ENCODE measurements at places on chromosomes 7 and 10. TPM values are rescaled to one million over a fixed set of nuclear protein-coding genes. Genes with fewer than 3 reads are reported as not detected.

The HPSE2 gene
- not detected for total RNA-seq

The NFE2L3 gene
- total RNA-seq = 11.4 TPM

The TMEM229A gene
- not detected for total RNA-seq

The EGR2 gene
- total RNA-seq = not detected

The AKR1C8 gene
- total RNA-seq = not detected

The UPK3B gene
- total RNA-seq = 11.6 TPM

The TMEM106B gene
- total RNA-seq = 102 TPM

The AFAP1L2 gene
- 12.9 TPM for total RNA-seq

The SPDYE9 gene
- total RNA-seq = not detected

The NCF1 gene
- total RNA-seq = 8.1 TPM

The PRPS1L1 gene
- not detected for total RNA-seq

DNA sequence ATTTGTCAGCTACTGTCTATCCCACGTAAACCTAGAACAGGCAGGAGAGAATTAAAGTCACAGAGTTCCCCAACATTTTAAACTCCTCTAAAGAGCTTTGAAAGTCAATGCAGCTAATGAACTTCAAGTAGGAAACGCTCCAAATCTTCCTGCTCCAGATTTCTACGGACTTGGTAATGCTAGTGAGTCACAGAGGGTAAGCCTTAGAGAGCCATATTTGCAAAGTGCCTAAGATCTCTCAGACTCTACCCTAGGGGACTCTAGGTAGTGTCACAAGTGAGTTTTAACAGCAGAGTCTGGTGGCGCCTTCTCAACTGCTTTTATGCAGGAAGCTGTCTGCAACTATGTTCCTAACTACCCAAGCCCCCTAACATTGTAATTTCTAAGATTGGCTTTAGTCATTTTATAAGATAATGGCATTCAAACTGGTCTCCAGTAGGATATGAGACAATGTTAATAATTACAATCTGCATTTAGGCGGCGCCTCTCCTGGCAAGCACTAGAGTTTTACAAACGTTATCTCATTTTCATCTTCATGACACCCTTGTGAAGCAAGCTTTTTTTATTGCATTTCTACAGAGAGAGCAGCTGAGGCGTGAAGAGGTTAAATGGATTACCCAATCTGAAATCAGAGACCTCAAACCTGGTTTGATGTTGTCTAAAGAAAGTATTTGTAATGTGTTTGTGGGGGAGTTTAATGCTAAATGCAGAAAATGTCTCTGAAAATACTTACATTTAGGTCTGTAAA, 22.0 kb upstream of the FZD1 start:
- DNase-seq = no peak

- no peak for DNase-seq
Measured at GRCh38 chr7:46133072-46133471, 212.0 kb upstream of the IGFBP3 start.

- DNase-seq = no peak
Measured at GRCh38 chr7:69422574-69422985, 175.7 kb upstream of the AUTS2 start.

- DNase-seq = peak; percentile 13
Measured at GRCh38 chr10:131748831-131749766, 151.7 kb upstream of the PPP2R2D start.

DNA sequence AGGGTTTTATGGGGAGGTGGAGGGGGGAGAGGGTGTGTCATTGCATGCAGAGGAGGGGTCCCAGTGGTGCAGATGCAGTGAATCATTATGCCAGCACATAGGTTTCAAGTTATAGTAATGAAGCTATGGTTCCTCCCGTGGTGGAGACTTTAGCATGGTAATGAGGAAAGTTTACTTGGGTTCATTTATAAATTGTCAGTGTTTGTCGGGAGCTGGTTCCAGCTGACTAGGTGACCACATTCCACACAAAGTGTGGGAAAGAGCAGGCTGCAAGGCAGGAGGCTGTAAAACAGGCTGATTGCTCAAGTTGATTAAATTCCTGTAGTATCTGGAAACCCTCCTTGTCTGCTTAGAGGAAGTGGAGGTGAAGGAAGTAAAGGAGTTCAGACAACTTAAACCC, 78.9 kb downstream of the SRI start:
- peak; percentile 25 for DNase-seq

- no peak for DNase-seq
Measured at GRCh38 chr10:119378737-119379067, 163.8 kb downstream of the RGS10 start.

- no peak for DNase-seq
Measured at GRCh38 chr10:123666318-123667236, at the start of gene GPR26. Gene GPR26, plus strand, starts transcription at chr10:123666355. Its CDS starts 53 bp downstream, at chr10:123666408.

- DNase-seq = no peak
Measured at GRCh38 chr7:40584667-40585433, 450.0 kb downstream of the SUGCT start.

DNA sequence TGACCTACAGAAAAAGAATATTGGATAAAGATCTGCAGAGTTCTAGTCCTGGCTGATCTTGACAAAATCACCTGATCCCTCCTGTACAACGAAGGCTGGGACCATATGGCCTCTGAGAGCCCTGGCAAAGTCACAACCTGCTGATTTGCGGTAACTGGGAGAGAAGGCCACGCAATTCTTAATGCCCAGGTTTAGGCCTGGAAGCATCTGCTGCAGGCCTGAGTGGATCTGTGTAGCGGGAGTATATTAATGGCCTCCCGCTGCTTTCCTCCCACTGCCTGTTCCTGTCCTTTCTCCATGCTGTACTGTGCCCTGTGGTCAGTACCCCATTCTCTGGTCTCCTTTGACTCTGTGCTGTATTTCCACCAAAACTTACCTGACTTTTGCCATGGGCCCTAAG, 24.2 kb downstream of the AKR1B1 start:
- DNase-seq = no peak

DNA sequence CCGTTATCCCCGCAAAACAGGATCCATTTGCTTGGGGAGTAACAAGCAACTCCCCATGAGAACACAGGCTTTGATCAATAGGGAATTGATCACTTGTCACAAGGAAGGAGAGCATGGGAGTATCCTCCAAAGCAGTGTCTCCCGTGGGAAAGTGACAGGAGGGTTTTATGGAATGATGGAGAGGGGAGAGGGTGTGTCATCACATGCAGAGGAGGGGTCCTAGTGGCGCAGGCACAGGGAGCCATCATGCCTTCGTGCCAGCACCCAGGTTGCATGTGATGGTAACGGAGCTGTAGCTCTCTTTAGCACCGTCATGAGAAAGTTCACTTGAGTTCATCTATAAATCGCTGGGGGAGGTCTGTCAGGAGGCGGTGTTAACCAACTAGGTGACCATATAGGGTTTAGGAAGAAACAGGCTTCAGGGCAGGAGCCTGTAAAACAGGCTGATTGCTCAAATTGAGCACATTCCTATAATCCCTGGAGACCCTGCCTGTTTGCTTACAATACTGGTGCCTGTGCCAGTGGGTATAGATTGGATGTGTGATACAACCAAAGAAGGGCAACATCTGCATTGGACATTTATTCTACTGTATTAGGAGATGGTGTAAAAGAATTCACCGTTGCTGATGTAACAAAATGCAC, 428.5 kb downstream of the GALNT17 start:
- DNase-seq = no peak

DNA sequence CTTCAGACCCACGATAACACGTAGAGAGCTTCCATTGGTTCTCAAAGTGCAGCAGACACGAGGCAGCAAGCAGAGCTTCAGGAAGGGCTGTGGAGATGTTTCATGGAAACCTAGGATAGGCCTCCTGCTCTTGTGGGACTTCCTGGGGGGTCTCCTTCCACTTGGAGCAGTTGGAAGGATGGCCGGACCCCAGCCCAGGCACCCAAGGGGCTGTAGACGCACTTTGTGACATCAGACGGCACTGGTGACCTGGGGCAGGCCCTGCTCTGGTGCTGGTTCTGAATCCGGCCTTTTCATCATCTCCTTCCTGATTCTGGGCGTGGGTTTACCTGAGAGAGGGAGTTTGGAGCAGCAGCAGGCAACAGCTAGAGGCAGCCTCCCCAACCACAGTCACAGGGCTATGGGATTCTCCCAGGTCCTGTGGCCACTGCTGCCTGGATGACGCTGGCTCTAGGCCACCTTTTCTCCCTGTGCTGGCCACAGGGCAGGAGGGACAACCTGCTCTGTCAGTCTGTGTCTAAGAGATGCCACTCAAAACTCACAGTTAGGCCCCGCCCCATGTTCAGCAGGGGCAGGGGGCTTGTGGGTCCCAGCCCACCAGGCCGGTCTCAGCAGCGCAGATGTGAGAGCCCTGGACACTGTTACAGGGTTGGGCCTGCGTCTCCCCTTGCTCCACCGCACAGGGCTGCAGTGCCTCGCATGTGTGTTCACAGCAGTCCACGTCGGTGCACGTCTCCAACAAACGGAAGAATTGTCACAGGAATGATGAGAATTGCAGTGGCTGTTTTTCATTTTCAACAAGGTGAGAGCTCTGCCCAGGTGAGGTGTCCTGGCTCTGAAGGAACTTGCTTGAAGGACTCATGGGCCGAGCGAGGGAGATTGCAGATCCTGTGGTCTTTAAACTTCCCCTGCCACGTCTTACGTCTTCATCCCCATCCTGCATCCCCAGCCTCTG, 569.3 kb downstream of the TCERG1L start:
- DNase-seq = no peak

DNA sequence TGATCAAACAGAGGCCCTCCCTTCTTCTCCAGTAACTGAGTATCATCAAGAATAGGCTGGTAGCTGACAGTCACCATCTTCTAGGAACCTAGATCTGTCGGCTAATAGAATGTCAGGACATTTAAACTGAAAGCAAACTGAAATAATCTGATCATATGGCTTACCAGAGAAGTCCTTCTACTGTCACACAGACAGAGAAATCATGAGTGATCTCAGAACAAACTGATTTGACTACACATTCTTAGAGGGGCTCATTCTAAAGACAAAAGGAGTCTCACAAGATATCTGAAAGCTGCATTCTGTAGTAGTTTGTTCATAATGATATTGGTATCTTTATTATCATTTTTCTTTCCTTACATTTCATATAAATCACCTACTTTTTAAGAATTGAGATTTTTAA, 130.9 kb upstream of the ADCY1 start:
- DNase-seq = no peak

DNA sequence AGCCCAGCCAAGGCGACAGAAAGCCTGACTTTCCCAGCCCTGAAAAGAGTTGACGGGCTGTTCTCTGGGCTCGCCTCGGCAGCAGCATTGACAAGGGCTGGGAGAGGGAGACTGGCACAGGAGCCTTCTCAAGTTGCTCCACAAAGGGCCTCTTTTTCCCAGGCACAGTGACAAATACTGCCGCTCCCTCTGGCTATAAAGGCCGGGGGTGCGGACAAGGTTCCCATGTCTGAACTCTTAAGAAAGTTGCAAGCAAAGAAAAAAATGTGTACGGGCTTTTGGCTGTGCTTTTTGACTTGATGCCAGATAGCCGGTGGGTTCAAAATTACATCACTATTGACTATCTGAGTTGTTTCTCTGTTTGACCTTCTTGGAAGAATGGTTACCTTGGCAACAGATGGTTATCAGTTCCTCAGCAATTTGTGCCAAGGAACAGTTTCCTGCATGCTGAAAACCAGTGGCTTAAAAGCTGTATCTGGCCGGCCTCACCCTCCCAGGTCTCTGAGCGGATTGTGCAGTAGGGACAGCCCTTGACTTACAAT, 115.9 kb upstream of the EEPD1 start:
- DNase-seq = peak; percentile 37

GRCh38 chr10:46240684-46241565, 45.9 kb upstream of the ANTXRL start:
- no peak for DNase-seq

GRCh38 chr7:41627645-41628298, 75.1 kb downstream of the INHBA start:
- DNase-seq = no peak

DNA sequence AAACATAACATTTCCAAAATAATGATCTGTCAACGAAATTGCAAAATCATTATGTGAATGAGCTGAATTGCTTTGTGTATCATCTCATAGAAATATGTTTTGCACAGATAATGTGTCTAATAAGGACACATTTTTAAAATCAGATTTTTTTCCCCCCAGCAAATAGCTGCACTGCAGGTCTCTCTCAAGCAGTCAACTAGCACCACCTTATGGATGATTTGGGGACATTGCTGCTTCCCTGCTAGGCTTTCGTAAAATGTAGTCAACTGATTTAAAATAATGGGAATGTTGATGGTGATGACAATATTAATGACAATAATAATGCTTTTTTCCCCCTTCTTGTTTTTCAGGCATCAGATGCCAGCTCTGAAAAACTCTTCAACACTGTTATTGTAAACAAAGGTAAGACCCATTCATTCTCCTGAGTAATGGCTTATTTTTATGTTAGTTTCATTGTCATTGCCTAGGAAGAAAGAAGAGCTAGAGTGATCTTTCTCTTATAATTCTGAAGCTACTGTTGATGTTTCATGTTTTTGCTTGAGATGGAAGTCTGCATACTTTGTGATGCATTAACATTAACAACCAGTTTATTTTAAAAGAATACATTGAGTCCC, 433.6 kb upstream of the GALNT17 start:
- DNase-seq = no peak

DNA sequence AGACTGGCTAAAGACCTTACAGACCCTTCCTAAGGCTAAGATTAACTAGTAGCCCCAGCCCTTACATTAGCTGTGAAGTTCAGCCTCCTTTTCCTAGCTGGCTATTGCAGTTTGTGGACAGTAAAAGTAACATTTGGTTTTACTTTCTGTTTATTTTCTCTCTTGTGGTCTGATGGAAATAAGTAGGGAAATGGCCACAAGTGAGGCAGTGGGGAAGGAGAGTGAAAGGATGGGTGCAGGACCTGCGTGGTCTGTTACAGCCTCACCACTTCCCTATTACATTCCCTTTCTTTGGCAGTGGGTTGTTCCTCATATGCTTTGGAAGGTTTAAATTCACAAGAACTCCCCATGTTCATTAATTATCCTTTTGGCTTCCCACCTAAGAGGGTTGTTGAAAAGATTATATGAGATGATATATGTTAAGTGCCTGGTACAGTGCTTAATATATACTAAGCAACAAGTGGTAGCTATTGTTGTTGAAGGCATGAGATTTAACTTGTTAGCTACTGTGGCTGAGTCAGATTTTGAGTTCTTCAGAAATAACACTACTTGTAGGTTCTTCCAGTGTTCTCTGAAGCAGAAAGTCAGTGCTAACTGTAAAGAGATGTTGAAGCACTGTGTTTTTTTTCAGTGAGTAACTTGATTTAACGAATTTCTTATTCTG, 181.7 kb downstream of the ST7 start:
- no peak for DNase-seq

GRCh38 chr10:25328361-25328760, 153.6 kb downstream of the GPR158 start:
- no peak for DNase-seq
